ENCODE measurements at places on chromosomes 5 and 9. TPM values are rescaled to one million over a fixed set of nuclear protein-coding genes. Genes with fewer than 3 reads are reported as not detected.

SPATA31D4 gene
- total RNA-seq: not detected

DNA sequence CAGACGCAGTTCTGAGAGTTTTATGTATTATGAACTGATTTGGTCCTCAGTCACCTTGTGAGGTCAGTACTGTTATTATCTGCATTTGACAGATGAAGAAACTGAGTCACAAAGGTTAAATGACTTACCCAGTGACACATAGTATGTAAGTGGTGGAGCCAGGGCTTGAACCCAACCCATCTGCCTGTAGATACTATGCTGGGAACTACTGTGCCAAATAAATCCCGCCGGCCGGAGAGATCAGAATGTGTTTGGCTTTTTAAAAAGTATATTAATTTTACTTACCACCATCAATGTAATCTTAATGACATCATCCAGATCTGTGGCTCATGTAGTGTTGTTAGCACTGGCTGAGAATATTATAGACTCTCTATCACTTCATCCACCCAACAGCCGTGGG, 80.8 kb downstream of the ZNF618 start:
- H3K36me3 ChIP-seq: no peaks in the 10 kb centered on the region
- no peaks in the 10 kb centered on the region for H3K27me3 ChIP-seq

DNA sequence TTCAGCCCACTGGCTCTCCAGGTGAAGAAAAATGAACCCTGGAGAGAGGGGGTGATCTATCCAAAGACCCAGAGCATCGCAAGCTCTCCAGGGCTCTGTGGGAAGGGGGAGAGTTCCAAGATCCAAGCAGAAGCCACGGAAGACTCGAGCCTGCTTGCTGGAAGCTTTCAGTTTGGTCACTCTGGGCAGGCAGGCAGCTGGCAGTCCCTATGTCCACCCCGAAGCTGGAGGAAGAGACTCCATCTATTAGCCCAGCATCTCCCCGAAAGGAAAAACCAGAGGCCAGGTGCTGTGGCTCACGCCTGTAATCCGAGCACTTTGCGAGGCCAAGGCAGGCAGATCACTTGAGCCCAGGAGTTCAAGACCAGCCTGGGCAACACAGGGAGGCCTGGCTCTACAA, 10.7 kb upstream of the SPARC start:
- H3K36me3 ChIP-seq: no peaks in the 10 kb centered on the region
- H3K27me3 ChIP-seq: no peaks in the 10 kb centered on the region
- no peak overlapping the region for H3K27ac ChIP-seq
- no peaks in the 10 kb centered on the region for H3K4me1 ChIP-seq

INSL6 gene
- total RNA-seq: not detected

- H3K27me3 ChIP-seq: no peaks in the 10 kb centered on the region
- no peak for DNase-seq
- H3K4me1 ChIP-seq: no peaks in the 10 kb centered on the region
- no peak overlapping the region for H3K4me3 ChIP-seq
- H3K36me3 ChIP-seq: no peaks in the 10 kb centered on the region
Measured at GRCh38 chr9:136856079-136856476, 3.9 kb downstream of the MAMDC4 start.

Measured in CD8-positive, alpha-beta memory T cell (primary cell).